ENCODE measurements at places on chromosomes 1 and 21.

DNA sequence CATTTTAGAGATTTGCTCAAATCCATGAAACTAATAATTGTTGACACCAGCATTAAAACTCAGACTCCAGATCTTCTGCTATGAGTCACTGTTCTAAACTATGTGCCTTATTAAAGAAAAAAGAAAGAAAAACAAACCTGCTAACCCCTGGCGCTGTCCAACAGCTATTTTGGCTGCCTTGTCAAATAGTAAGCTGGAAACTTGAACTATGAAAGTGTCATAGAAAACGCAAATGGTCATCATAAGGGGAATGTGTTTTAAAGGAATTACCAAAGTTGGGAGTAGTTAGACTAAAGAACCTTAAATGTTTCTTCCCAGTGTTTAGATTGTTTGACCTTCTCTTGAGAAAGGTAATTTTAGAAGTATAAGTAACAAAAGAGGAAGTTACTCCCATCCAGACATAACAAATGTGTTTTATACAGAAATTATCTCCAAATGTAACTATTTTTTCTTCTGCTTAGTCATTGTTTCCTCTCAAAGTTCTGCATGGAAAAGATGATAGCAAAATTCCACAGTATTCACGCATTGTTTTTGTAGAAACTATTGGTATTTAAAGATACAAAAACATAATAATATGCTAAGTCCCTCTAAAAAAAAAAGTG is 272.4 kb downstream of the TPR start:
- DNase-seq: peak; percentile 55

DNA sequence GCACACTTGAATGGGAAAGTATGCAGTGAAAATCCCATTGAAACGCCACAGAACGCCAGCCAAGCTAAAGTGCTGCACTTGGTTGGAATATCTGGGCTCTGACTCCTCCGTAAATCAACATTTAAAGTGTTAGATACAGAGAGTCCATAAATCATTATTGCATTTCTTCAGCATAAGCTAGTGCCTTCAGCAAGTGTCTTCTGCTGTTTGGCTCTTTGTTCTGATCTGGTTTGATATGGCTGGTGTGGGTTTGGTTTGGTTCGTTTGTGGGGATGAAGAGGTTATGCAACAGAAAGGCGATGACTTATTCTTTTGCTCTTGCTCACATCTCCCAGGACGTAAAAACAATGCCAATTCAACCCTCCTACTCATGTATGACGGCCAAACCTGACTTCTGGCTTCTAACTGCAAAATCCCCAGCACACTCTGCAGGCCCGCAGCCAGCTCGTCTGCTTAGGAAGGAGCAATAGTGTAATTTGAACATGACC is 121.8 kb upstream of the ERG start:
- no peak for DNase-seq

DNA sequence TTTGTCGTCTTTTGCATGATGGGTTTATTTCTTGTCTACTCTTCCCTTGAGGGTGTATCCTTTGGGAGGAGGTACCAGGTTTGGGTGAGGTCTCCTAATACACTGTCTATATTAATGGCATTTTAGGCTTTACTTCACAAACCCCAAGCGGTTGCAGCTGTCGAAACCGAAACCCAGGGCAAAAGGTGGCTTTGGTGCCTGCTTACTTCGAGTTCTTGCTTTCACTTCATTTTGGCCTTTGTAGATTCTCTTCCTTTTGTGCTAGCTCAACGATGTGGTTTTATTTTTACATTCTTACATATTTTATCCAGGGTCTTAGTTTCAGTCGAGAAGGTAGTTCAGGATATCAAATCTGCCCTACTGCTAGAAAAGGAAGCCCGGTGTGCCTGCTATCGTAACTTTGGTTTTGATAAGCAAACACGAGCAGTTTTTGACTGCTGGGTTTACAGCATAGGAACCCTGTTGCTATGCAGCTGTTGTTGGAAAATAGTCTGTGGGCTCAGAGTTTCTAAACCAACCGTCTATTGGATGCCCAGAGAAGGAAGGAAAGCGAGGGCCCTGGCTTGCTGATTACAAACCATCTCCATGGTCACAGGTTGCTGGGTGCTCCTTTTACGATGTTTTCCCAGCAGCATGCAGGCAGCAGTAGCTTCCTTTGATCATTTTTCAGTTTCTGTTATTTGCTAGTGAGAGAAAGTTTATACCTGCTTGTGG is 9.8 kb upstream of the TSPAN2 start:
- DNase-seq: no peak

DNA sequence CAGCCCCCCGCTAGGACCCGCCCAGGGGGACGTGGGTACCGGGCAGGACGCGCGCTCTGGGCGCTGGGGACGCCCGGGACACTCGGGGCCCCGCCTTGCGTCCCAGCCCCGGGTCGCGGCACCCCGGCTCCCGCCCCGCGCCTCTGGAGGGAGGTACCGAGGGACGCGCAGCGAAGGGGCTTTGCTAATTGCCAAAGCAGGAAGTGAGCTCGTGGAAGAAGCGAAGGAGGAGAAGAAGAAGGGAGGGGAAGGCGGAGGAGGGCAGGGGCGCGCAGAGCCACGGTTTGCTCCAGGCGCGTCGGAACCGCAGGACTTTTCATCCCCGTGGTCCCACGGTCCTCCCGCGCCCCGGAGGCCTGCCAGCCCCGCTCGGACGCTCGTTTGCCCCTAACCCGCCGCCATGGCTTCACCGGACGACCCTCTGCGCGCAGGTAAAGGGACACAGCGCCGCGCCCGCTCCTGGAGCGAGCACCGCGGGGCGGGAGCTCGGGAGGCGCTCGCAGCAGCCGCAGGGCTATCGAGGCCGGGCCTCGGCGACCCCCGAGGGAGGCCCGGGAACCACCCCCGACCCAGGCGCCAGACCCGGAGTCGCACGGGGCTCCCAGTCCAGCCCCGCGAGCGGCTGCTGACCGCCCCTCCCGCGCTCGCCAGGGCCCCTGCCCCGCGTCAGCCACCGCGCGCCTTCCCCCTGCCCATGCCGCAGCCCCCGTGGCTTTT is 1.3 kb downstream of the EDARADD start:
- no peak for DNase-seq
